ENCODE measurements at places on chromosomes 13 and 19.

- DNase-seq = no peak
Measured at GRCh38 chr19:51431124-51431523, 13.7 kb upstream of the SIGLEC10 start.

GRCh38 chr19:55066107-55066709 is 3.3 kb upstream of the RDH13 start:
- DNase-seq = no peak

DNA sequence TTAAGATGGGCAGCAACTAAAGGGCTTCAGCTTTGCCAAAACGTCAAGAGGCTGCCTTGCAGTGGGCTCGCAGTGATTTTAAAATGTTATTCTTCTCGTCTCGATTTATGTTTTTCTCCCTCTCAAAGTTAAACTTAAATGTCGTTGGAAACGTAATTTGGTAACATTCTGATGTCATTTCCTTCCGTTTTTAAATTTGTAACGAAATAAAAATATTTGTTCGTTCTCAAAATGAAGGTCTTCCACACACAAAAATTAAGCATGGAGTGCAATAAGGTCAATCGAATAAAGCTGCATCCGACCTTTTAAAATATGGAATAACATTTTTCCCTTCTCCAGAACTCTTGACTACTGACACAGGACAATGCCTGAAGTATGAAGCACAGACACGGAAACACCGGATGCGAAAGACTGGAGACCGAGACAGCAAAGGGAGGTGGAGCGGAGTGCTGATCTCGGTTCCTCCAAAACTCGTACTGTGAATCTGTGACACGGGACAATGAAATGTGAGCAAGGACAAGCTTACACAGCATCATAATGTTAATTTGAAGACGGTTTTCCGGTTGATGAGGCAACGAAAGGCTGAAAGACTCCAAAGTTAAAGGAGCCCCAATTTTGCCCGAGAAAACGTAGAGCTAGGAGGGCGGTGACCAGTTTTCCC is 850 bp downstream of the MTMR6 start:
- no peak for DNase-seq

DNA sequence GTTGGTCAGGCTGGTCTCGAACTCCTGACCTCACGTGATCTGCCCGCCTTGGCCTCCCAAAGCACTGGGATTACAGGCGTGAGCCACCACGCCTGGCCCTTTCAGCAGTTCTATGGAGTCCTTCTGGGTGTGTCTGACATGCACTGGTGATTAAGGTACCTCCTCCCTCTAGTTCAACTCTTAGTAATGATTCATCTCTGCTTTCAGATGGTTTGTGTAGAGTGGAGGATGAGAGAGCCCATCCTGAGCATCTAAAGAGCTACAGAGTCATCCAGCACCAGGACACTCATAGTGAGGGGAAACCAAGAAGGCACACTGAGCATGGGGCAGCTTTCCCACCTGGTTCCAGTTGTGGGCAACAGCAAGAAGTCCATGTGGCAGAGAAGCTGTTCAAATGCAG is 8.2 kb downstream of the ZNF584 start:
- no peak for DNase-seq

GRCh38 chr19:6042776-6043726 is 65.1 kb upstream of the RANBP3 start:
- no peak for DNase-seq

- DNase-seq = no peak
Measured at GRCh38 chr13:37636701-37637100, 38.1 kb upstream of the POSTN start.

DNA sequence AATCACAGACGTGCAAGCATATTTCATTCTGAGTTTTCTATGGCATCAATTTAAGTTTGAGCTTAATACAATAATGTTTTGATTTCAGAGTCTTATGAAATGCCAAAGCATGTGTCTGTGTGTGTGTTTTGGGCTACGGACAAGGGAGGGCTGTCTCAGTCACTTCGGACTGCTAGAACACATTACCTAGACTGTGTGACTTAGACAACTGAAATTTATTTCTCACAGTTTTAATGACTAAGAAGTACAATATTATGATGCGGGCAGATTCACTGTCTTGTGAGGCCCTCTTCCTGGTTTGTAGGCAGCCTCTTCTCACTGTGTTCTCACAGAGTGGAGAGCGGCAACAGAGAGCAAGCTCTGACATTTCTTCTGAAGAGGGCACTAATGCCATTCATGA is 1202.0 kb downstream of the EFNB2 start:
- DNase-seq = no peak

DNA sequence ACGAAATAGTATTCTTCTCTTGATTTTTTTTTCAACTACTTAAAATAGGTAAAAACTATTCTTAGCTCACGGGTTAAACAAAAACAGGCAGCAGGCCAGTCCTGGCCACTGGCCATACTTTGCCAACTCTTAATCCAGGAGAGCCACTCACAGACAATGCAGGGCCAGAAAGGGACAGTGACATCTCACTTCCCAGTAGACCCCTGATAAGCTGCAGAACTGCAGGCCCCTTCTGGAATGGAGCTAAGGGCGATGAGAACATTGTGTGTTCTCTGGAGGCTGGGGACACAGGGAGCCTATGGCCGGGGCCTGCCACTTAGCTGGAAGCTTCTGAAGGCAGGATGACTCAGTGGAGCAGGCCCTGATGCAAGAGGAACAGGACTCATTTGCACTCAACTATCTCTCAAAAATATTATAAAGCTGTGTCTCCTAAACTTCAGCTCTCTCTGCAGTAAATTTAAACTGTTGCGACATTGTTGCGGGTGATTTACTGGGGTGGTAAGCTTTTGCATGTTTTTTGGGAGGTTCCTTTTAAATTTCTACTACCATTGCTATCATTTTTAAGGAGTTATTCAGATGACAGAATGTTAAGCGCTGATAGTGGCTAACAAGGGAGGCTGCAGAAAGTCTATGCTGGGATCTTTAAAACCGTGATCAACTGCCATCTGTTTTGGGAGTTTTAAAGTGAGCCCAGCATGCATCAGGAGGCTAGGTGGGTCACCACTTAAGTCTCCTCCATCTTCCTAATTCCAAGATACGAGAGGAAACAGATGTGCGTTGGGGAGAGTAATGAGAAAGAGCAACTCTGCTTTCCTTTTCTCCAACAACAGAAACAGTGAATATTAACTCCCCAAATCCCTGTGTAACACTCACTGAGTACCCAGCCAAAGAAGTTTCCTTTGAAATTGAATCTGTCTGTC is 33.2 kb upstream of the KATNAL1 start:
- peak; percentile 85 for DNase-seq

Measured in right cardiac atrium (tissue), 5 donors.